ENCODE measurements at places on chromosomes 7 and 10.

GRCh38 chr10:12690525-12691126, 310.9 kb downstream of the CCDC3 start:
- DNase-seq = no peak

GRCh38 chr7:86130268-86130667, 513.4 kb upstream of the GRM3 start:
- no peak for DNase-seq

- peak; percentile 92 for DNase-seq
These were observed 48.5 kb upstream of the OSBPL3 start for GRCh38 chr7:25028370-25029021.

DNA sequence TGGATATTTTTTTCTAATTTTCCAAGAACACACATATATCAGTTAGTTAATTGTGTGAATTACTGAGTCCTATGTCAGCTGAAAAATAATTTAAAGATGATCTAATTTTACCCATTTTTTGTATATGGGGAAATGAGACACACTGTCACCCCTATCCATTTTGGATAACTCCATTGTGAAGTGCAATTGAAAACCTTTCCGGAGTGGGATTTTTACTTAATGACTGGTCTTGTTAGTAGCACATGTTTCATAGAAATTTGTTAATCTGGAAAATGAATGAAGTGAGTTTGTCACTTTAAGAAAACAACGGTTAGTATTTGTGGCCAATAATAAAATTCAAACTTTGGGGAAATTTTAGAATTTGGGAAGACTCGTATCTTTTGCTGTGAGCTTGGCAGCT, 2.0 kb downstream of the GARS1 start:
- DNase-seq = no peak

GRCh38 chr7:88586219-88586618, 173.3 kb upstream of the ZNF804B start:
- no peak for DNase-seq

GRCh38 chr10:68900427-68901104, 549 bp upstream of the DDX50 start:
- DNase-seq = no peak

- peak; percentile 19 for DNase-seq
These were observed 59.4 kb upstream of the ZNF438 start for GRCh38 chr10:31090894-31091607.

Data from epithelial cell of esophagus (primary cell).